ENCODE measurements at places on chromosomes 5 and 9.

- no peak for DNase-seq
Measured at GRCh38 chr9:131142160-131142559, 16.8 kb downstream of the NUP214 start.

DNA sequence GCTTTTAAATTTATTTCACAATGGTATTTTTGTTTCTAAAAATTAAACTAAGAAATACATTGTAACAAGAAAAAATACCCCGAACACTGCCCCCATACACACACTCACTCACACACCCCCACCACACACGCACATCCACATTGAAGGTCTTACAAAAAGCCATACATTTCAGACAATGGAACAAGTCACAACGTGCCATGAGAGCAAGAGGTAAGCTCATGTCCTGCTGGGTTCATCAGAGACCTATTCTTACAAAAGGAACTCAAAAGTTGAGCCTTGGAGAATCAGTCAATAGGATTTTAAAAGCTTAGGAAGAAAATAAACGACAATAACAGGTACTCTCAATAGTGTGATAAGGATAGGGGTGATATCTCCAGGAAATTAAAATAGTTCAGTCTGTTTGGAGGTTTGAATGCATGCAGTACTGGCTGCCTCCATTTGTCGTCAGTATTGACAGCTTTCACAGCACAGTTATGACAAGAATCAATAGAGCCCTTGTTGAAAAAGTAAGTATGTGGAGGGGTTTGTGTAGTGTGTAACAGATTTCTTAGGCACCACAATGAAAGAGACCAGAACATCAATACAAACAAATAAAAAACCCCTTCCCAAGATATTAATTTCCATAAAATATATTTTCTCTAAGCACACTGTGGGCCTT lies 1826.2 kb upstream of the CDH6 start:
- DNase-seq, result peak; percentile 24

DNA sequence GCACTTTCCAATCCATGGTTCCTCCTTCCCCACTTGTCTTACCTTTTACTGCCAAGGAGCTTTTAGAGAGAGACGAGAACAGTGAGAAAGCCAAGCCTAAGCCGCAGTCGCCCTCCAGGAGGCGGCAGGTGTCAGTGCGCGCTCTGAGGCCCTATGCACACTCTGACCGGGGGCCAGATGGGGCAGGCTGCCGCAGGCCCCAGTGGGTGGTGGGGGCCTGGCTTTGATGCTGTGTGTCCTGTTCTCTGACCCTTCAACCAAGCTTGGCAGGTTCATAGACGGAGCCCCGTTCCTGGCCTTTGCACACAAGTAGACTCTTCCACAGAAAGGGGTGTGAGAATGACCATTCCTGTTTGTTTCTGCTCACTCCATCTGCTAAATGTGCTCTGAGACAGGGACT lies 77.3 kb downstream of the WNK2 start:
- DNase-seq, result peak; percentile 47

GRCh38 chr5:32394981-32395380 lies 49.6 kb downstream of the ZFR start:
- DNase-seq, result no peak

- no peak for DNase-seq
Measured at GRCh38 chr9:8745347-8745746, 945.8 kb upstream of the DMAC1 start.

DNA sequence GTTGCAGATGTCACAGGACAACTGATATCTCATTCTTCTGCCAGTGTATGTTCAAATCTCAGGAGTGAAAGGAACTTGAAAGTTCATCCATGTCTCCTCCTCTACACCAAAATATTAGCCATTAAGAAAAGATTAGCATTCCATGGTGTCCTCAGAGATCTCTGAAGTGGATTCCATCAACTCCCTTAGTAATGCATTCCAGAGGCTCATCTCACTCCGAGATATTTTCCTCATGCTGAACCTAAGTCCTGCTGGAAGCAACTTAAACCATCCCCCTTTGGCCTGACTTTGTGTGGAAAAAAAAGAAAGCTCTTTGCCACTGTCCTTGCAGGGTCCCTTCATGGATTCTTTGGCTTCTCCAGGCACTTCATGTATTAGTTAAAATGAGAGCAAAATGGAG lies 155.7 kb upstream of the ZNF462 start:
- DNase-seq, result no peak

DNA sequence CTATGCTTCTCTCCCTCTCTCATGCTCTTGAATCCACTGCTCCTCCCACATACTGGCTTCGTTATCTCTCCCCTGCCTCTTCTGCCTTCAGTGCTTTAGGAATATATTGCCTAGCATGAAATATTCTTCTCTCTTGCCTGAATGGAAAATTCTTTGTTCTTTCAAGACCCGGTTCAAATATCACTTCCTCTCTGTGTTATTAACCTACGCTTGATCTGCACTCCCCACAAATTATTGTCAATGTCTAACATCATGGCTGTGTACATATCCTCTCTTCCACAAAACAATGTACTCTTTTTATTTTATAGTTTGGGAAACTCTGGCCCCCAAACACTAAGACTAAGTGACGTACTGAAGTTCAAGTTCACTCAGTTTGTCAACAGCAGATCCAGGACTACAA lies 211.0 kb downstream of the SEC61B start:
- no peak for DNase-seq

GRCh38 chr5:179126506-179126991 lies 66.4 kb downstream of the ZNF354C start:
- DNase-seq, result no peak

- DNase-seq, result no peak
Measured at GRCh38 chr5:73693573-73694061, 67.6 kb downstream of the ARHGEF28 start.

DNA sequence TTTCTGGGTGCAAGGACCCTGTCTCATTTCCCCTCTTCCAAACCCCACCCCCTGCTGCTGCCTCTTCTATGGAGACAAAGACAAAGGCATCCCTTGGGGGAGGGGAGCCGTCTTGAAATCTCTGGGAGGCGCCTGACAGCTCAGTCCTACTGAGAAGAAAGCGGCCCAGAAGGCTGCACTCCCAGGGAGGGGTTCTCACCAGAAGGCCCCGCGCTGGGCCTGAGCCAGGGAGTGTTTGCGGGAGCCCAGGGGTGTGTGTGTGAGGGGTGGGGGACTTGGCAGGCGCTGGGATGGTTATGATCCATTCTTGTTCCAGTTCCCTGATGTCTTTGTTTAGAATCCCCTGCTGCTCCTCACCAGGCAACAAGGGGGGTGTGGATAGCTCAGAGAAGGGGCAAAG lies 45.7 kb upstream of the ALDH1B1 start:
- peak; percentile 54 for DNase-seq

DNA sequence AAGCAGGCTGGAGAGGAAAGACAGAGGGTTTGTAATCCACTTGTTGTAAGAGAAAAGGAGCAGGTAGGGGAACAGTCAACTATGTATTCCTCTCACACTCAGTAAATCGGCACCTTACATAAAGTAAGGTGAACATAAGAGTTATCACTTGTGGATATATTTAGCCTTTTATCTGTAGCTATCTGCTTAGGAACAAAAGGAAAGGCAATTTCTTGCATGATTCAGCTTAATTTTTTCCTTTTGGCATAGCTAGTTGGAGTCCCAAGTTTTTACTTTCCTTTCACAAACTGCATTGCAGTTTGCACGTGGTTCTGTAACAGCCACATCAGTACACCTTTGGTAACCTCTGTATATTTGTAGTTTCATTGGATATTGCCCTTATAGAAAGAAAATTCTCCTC lies 250.9 kb upstream of the PIK3R1 start:
- DNase-seq, result no peak

DNA sequence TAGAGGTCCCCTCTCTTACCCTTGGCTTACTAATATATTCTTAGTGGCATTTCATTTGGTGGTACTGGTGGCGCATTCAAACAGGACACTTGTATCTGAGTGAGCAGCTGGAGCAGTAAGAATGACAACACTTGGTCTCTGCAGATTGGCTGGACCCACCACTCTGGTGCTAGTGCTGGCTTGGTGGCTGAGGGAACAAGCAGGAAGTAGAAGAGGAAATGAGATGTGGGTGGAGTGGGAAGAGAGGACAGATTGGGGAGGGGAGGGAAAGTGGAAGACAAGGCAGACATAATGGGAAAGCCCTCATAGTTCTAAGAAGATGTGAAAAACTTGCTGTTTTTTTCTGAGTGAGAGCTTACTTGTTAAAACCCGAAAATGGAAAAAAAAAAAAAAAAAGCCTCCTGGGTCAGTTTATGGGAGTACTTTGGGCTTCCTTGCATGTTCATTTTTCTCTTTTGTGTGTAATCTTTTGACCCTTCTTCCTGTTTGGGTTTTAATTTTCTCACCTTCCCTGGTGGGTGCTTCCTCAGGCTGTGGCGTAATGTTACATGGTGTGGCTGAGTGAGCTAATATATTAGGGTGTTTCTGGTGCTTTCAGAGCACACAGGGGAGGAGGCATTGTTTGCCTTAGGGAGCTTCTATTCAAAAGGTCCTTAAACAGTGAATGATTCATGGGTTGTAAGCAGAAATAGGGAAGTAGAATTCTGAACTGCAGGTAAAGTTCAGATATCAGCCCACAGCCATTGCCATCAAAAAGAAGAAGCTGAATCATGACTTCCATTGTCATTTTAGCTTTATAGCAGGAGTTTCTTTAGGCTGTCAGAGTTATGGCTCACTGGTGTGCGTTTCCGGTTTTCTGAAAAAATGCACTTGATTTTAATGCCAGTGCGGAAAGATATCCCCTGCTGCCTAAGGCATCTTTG lies 52.3 kb downstream of the TLE4 start:
- no peak for DNase-seq

DNA sequence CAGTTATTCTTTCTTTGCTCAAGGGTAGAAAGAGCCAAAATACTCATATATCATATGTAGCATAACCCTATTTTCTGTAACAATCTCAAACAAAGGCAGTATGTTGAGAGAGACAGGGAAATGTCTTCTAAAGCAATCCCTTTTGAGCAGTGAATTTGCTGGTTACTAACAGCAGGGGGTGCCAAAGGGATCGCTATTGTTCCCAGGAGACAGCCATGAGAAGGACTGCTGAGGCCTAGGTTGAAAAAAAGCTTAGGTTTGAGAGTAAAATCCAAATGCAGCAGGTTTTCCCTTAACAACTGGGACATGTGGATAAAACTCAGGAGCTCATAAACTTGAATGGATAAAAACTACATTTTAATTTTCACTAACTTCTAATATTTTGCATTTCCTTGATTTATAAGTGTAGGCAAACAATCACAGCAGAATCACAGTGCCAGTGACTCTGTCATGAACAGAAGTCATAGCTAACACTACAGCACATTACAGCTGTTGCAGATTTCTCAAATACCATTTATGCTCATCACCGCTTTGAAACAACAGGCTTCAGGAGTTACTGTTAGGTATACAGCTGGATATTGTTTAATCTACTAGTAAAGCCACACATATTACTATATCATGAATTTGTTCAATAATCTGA lies 148.4 kb downstream of the MAPKAP1 start:
- peak; percentile 60 for DNase-seq

GRCh38 chr9:135087489-135087792 lies at the start of gene OLFM1:
Gene OLFM1 (plus strand): TSS chr9:135087668. CDS start chr9:135087990, 322 bp downstream.
- DNase-seq, result peak; percentile 18

DNA sequence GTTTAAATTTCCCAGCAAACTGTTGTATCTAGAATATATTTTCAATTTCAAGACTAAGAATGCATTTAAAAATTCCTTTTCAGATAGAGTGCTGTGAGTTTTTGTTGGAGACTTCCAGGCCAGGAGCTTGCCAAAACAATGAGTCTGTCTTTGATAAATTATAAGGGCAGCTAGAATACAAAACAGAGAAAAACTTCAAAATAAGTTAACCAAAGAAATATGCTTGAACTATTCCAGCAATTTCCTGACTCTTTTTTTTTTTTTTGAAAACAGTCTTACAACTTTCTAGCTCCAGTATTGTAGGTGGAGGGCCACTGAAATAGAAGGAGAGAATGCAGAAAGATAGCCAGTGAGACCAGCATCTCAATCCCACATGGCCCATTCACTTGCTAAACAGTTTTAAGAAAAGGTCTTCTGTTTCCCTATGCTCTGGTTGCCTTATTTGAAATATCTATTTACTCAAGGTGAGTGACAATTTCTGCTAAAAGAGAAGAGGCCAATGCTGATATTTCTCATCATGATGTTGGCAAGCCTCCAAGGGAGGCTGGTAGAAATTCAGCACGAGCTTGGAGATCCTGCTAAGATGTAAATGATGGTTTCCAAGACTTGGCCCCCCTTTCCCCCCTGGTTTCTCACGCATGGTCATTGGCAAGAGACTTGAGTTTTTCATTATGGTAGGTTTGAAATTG lies 103.2 kb downstream of the USP20 start:
- no peak for DNase-seq

GRCh38 chr9:16718952-16719351 lies 151.5 kb downstream of the BNC2 start:
- no peak for DNase-seq

DNA sequence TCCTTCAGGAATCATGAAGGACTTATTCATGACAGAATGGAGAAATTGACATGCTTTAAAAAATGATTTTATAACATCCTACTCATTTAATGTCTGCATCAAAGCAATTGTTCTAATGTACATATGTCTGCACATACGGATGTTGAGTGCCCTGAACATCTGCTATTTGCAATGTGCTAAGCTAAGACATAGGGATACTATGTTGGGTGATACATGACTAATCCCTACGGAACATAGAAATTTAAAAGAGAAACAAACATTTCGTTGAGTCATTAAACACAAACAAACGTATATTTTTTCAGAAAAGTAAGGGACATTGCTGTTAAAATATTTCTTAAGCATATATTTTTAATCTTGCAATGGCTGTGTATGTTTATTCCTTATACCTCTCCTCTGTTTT lies 686.5 kb upstream of the ADAMTS16 start:
- DNase-seq, result no peak

GRCh38 chr9:130112538-130113151 lies 58.9 kb downstream of the GPR107 start:
- no peak for DNase-seq

GRCh38 chr9:13281356-13282016 lies 2.0 kb upstream of the MPDZ start:
- no peak for DNase-seq

- no peak for DNase-seq
Measured at GRCh38 chr5:14101922-14102321, 41.2 kb upstream of the TRIO start.

DNA sequence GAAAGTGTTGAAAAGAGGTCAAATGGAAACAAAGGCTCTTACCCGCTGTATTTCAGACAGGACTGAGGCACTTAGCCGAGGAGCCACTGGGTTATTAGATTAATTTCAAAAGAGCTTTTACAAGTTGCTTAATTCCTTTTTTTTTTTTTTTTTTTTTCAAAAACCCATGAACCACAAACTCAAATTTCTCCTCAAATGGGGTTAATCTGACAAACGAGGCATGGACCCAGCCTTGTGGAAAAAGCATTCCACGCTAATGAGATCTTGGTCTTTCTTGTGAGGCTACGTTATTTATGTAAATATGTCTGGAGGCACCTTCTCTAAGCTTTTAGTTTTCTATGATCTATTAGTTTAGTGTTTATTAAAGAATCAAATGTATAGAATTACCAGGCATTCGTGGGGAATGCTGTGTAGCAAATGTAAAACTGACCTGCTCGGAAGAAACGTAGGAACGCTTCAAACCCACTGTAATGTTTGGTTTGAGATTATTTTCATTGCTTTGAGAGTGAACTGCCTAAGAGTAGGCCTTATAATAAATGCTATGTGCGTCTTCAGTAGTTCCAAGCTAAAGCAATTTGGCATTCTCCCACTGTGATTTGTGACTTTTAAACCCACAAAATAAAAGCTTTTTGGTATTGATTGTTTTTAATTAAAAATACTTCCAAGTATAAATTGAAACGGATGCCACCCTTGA lies 134.7 kb downstream of the CDH6 start:
- DNase-seq, result no peak

Measured in NCI-H146 (cell line).